ENCODE measurements at places on chromosomes 7 and 10. TPM values are rescaled to one million over a fixed set of nuclear protein-coding genes. Genes with fewer than 3 reads are reported as not detected.

Gene SPDYE5
- total RNA-seq, result not detected

Gene SPAM1
- not detected for total RNA-seq

Gene FAM200A
- 5.6 TPM for total RNA-seq

Gene PYROXD2
- 2.8 TPM for total RNA-seq

Gene FAM237B
- not detected for total RNA-seq

Gene ABCB1
- 1.9 TPM for total RNA-seq

Gene CALML3
- total RNA-seq, result not detected

Gene ACHE
- 0.21 TPM for total RNA-seq

Gene KLF14
- total RNA-seq, result not detected

Gene LIPM
- not detected for total RNA-seq

Gene DCLRE1A
- total RNA-seq, result 15.2 TPM

Gene TAS2R41
- total RNA-seq, result not detected

Gene GIMAP5
- total RNA-seq, result 46.7 TPM

Gene PAPSS2
- 0.21 TPM for total RNA-seq

Gene MDFIC
- total RNA-seq, result 121 TPM

Gene BUB3
- 194 TPM for total RNA-seq

Gene LOXL4
- total RNA-seq, result not detected

Gene KCNIP2
- total RNA-seq, result 3.2 TPM

Gene CAMK2G
- total RNA-seq, result 26.4 TPM

Gene PTPRZ1
- not detected for total RNA-seq

Gene CISD1
- total RNA-seq, result 39.7 TPM

Gene TDRD1
- 0.11 TPM for total RNA-seq

Gene SEMA3D
- 0.11 TPM for total RNA-seq

Gene CRHR2
- not detected for total RNA-seq

Gene MPP7
- 0.60 TPM for total RNA-seq

Gene LRRC4
- 0.16 TPM for total RNA-seq

Gene ZNF727
- total RNA-seq, result 0.18 TPM

Gene FRAT1
- total RNA-seq, result 2.9 TPM

Gene POU6F2
- 0.27 TPM for total RNA-seq

Gene PRKAR1B
- total RNA-seq, result 38.9 TPM

Gene SPDYE16
- total RNA-seq, result 0.14 TPM

Gene NPC1L1
- total RNA-seq, result not detected

Gene NUTM2E
- total RNA-seq, result not detected

Gene UPK3BL1
- total RNA-seq, result 10.6 TPM

Gene CACNB2
- total RNA-seq, result 1.6 TPM

Gene NKX1-2
- not detected for total RNA-seq

Gene ELAPOR2
- 2.4 TPM for total RNA-seq

Gene EPHA1
- 0.34 TPM for total RNA-seq

Gene CYP17A1
- total RNA-seq, result not detected

Gene OR9A2
- 0.30 TPM for total RNA-seq

Gene VSTM2A
- total RNA-seq, result not detected

Gene LIPN
- not detected for total RNA-seq

Gene HHEX
- total RNA-seq, result 0.46 TPM

Gene FZD8
- 1.0 TPM for total RNA-seq

Gene PLEKHS1
- not detected for total RNA-seq

Gene THSD7A
- not detected for total RNA-seq

Gene CNPY1
- not detected for total RNA-seq

Gene SPACDR
- total RNA-seq, result 4.5 TPM

Gene FAM204A
- 55.6 TPM for total RNA-seq

Gene GJD4
- not detected for total RNA-seq

Gene PARG
- total RNA-seq, result 34.8 TPM

Gene BTBD16
- total RNA-seq, result not detected

Gene ADAM8
- 220 TPM for total RNA-seq

Gene SPDYE17
- not detected for total RNA-seq
